ENCODE measurements at places on chromosomes 1 and 21.
A peak's percentile ranks its signal among the peaks of the same experiment; 100 is the strongest.

DNA sequence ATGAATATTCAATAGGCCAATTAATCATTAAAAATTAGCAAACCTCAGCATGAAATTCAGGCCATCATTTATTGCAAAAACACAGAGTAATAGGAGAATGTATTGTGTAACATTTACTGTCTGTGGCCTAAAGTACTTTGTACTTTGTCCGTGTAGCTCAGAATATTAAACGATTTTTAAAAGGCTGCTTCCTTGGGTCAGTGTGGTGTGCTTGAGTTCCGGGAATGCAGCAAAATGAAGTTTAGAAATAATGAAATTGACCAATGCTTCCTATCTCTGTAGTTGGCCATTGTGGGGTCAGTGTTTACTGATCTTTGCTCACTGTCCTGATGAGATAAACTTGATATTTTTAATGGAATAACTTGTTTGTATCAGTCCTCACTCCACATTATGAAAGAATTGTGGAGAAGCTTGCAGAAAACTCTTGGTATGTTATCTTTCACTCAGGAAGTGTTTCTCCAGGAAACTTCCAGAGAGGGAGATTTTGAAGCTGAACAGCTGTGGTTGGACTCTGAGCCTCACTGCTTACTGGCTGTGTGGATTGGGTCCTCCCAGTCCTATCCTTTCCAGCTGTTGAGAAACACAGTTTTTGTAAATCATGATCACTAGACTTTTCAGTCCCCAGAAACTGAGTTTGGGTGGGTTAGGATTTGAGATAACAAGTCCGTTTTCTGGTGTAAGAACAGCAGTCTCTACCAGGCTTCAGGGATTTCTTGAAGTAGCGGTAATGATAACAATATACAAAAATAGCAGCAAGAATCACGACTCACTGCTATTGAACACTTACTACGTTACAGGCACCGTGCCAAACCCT is 19.2 kb upstream of the MTARC1 start:
- no peak for DNase-seq

- peak; percentile 93 for DNase-seq
Measured at GRCh38 chr1:40802078-40802741, 18.6 kb downstream of the KCNQ4 start.

- DNase-seq: no peak
Measured at GRCh38 chr1:1373815-1374588, 1.0 kb downstream of the AURKAIP1 start.

- no peak for DNase-seq
Measured at GRCh38 chr1:172069534-172069933, 228.2 kb downstream of the DNM3 start.

DNA sequence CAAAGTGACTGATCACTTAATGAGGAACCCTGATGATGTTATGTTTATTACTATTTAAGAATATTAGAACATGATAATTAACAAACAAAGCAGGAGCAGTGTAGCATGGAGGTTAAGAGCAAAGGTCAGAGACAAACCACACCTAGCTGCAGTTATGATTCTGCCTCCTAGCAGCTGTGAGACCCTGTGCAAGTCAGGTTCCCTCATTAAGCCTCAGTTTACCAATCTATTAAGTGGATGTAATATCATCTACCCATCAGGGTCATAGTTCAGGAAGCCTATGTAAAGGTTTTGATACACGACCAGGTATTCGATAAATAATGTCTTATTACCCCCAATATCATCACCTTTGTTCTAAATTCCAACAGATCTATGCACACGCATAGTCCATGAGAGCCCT is 32.0 kb downstream of the DUSP10 start:
- no peak for DNase-seq

DNA sequence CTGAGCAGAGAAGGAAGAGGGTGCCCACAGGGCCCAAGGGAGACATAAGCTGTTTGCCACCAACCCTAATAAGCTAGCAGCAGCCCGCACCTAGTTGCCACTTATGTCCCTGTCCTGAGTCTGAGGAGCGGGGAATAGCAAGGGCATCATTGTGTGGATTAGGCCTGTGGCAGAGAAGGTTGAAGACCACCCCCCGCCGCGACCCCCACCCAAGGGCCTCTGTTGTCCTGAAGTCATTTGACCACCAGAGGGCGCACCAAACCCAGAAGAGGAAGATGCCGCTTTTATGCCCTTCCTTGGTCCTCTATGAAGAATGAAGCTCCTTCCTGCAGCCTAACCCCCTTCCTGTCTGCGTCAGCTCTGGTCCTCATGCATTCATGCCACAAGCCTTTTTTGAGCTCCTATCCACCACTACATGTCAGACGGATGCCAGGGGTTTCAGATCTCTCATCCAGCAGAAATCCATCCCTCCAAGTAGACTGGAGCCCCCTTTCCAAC is 16.6 kb downstream of the RHBG start:
- DNase-seq: no peak

DNA sequence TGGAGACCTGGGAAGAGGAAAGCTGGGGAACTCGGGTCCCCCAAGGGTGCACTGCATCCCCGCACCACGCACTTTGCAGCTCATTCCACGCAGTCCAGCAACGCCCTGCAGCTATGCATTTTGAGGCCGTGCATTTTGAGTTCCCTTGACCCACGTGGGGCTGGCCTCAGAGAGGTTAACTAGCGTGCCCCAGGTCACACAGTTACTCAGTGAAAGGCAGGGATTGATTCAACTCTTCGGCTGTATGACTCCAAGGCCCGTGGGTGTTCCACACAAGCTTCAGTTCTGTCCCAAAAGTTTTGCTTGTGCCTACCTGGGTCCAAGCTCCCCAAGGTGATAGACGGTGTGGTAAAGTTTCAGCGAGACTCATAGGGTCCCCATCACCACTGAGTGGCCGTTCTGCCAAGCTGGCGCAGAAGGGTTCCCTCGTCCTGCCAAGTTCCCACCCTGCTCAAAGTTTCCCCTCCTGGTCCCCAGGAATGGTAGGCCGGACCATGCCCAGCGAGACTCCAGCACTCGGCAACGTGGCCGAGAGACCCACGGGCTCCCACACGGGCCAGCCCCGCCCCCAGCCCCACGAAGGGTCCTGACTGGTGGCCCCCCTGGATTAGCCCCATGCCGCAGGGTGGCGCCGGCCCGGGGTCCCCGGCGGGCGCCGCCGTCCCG is 611 bp downstream of the HSPG2 start:
- DNase-seq: no peak

GRCh38 chr1:5748286-5749225 is 243.7 kb downstream of the NPHP4 start:
- DNase-seq: peak; percentile 52

DNA sequence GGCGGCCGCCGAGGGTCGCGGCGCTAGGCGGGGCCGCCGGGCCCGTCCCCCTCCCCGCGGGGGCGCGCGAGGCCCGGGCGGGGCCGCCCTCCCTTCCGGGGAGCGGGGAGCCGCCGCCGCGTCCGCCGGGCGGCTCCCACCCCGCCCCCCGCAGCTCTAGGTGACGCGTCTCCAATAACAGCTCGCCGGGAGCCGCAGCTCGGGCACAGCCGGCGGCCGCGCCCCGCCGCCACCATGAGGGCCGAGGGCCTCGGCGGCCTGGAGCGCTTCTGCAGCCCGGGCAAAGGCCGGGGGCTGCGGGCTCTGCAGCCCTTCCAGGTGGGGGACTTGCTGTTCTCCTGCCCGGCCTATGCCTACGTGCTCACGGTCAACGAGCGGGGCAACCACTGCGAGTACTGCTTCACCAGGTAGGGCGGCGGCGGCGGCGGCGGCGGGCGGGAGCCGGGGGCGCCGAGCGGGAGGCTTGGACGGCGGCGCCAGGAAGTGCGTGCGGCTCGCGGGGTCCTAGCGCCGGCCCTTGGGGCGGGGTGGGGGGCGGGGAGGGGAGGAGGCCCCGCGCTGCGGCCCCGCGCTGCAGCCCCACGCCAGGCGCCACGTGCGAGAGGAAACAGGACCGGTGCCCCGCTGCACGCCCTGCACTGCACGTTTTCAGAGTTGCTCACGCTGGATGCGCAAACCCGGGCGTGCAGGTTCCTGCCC is at the start of gene SMYD2:
SMYD2 (plus strand) TSS at position 139 of the 699 bp plus-strand sequence; CDS start at position 235, 96 bp downstream.
- DNase-seq: peak; percentile 90

GRCh38 chr1:225844236-225845061 is 34.5 kb downstream of the EPHX1 start:
- no peak for DNase-seq

DNA sequence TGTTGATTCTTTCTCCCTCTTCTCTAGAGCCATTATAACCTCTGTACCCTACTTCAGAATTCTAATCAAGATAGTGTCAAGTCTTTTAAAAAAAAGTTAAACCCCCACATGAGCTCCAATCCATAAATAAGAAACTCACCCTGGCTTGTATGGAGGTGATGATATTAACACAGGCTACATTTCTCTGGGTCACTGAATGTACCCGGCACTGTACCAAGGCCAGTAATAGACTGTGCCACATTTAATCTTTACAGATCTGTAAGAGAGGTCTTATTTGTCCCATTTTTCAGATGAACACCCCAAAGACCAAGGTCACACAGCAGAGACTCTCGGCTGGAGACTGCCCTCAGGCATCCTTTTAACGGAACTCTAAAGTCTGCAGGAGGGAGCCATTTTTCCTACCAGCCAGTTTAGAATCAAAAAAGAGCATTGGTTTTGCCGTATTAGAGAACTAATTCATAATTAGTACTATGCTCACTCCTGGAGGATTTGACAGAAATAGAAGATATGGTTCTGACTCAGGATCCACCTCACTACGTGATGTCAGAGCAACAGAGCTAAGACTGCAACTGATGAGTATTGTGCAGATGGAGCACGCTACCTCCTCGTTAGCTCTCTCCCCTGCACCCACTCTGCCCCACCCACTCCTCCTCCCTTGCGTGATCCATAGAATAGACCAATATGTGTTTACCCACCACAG is 217.2 kb upstream of the HOOK1 start:
- no peak for DNase-seq

GRCh38 chr1:22112554-22112953 is 30.3 kb downstream of the WNT4 start:
- DNase-seq: no peak

DNA sequence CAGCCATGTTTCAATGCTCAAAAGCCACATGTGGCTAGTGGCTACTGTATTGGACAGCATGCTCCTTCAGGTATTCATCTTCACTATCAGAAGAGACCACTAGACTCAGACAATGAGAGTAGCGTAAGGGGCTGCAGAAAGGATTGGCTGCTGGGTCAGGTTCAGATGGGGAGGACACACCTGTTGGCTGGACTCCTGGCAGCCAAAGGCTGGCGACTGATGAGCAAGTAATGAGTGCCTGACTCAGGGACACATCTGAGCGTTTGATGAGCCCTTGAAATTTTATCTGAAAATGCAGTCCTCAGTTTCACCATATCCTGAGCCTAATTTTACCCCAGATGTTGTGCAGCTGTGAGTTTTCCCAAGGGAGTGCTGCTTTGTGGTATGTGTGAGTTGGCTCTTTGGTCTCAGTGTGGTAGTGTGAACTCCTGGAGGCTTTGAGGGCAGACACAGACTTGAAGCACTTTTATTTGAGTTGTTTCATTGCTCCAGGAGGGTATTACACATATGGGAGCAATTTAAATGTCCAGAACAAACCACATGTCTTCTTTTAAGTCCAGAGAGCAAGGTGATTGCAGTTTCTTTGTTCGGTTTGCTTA is 9.6 kb downstream of the ST6GALNAC3 start:
- no peak for DNase-seq

DNA sequence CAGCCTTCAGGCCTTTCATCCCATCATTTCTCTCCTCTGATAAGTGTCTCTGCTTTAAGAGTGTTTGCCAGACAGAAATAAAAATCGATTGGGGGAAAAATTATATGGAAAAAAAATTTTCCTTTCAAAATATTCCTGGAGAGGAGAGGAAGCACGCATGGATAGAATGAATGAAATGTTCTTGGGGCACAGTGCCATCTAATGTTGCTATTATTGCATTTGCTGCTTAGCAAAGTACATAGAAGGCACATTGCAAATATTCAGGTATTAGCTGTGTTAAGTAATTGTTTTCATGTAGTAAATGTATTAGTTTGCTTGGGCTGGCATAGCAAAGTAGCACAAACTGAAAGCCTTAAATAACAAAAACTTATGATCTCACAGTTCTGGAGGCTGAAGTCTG is 18.1 kb downstream of the B3GALT5 start:
- DNase-seq: no peak

GRCh38 chr1:92186081-92186480 is 31.6 kb upstream of the C1orf146 start:
- DNase-seq: no peak

DNA sequence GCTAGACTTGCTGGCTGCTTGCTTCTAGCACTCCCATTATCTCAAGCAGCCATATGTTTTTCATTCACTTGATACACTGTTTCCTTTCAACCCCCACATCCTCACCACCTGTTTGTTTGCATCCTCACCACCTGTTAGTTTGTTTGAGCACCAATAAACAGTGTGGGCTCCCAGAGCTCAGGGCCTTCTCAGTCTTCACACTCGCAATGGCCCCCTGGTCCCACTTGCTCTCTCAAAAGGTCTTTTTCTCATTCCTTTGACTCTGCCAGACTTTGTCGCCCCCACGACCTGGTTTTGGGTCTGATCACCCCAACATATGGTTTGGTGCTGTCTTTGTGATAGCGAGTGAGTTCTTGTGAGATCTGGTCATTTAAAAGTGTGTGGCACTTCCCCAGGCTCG is 6.2 kb upstream of the PADI4 start:
- peak; percentile 10 for DNase-seq

GRCh38 chr1:3831689-3832088 is 25.3 kb downstream of the CEP104 start:
- DNase-seq: no peak

DNA sequence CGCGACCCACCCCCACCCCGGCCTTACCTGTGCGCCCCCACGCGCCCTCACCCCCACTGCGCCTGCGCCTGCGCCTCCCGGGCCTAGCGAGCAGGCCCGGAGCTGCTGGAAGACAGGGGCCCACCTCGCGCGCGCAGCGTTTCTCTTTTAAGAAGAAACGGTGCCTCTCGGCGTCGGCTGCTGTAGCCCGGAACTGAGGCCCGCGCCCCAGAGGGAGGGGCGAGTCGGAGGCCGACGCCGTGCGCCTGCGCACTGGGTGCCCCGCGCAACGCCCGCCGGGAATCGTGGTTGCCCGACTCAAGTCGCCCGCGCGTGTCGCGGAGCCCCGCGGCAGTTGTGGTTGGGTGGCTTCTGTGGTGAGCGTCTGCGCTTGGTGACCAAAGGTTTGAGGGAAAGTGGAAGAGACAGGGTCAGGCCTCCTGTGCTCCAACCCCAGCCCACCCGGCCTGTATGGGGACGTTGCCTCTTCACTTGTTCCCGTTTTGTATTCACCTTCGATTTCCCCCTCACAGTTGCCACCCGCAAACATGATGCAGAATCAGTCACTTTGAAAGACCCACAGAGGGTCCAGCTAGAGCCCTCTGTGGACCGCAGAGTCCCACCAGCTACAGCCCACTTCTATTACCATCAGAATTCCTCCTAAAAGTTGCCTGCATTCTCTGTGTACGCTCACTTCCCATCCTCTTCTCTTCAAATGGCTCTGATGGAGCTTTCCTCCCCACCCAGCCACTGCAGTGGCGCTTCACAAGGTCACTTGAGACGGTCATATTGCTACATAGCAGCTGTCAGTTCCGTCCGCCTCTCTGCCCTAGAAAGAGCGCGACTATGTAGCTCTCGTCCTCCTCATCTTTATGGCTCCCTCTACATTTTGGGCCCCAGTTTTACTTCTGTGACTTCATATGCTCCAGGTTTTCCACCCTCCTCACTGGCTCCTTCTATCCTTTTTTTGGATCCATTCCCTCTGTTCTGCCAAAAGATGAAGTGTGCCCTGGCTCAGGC is at the start of gene ZNF692:
ZNF692 (minus strand) TSS at position 195 of the 999 bp plus-strand sequence. CDS start 776 bp downstream, outside the sequence.
- peak; percentile 99 for DNase-seq

GRCh38 chr1:218699421-218699820 is 354.3 kb downstream of the TGFB2 start:
- DNase-seq: no peak
